ENCODE measurements at places on chromosomes 12 and 14.

GRCh38 chr14:92564344-92565039 lies 50.9 kb downstream of the RIN3 start:
- DNase-seq: no peak

DNA sequence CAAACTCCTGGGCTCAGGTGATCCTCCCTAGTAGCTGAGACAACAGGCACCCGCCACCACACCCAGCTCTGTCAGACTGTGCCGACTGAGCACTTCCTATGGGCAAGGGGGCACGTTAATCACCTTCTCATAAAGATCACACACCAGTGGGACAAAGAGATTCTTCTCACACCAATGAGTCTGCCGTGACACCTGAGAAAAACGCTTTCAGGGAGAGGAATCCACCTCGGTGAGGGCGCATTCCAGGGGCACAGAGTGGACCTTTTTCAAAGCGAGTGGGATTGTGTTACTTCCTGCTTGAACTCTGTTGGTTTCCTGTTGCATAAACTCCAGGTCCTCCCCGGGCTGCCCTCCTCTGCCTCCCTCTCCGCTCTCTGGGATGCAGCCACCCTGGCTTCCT lies 17.5 kb upstream of the SCARB1 start:
- no peak for DNase-seq

DNA sequence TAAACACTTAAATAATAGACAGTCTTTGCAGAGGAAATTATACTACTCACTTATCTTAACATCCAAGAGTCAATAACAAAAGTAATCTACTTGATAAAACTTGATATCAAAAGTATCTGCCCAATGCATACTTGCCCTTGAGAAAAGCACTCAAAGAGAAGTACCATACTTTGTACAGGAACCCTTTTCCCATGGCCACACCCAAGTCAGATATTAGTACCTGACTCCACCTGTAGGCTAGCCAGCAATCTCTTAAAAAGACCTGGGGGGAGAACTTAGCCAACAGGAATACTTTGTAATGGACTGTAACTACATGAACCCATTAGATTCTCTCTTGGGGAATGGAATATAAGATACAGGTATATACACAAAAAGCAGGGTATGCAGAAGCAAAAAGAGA lies 99.6 kb upstream of the HECTD1 start:
- no peak for DNase-seq

DNA sequence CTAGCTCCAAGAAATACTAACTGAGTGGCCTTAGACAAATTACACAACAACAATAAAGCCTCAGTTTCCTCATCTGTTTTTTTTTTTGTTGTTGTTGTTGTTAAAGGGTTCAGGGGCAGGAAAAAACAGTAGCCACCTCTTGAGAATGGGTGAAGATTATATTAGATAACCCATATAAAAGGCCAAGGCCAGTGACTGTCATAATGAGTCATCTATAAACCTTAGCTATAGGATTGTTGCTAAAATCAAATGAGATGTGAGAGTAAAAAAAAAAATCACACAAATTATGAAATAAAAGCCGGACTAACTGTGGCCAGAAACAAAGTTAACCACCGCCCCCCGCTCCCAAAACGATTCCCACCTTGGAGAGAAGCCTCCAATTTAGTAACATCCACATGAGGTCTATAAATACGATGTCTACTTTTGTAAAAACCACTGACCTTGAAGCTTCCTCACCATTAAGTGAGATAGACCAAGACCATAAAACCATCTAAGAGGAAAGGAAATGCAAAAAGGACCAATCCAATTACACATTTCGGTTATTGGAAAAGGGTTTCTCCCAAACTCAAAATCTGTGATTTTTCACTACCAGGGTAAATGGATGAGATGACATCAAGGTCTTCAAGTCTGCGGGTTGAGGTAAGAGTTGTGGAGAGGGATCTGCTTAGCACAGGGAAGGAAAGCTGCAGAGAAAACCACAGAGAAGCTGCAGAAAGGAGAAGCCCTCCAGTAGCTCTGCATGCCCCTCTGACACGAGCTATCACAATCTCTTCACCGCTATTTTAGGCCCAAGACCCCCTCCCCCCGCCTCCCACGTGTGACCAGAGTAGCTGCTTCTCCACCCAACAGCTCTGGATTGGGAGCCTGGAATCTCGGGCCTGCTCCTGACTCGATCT lies 1.0 kb downstream of the NAA25 start:
- no peak for DNase-seq

GRCh38 chr14:57461777-57462320 lies 31.8 kb downstream of the CCDC198 start:
- no peak for DNase-seq

DNA sequence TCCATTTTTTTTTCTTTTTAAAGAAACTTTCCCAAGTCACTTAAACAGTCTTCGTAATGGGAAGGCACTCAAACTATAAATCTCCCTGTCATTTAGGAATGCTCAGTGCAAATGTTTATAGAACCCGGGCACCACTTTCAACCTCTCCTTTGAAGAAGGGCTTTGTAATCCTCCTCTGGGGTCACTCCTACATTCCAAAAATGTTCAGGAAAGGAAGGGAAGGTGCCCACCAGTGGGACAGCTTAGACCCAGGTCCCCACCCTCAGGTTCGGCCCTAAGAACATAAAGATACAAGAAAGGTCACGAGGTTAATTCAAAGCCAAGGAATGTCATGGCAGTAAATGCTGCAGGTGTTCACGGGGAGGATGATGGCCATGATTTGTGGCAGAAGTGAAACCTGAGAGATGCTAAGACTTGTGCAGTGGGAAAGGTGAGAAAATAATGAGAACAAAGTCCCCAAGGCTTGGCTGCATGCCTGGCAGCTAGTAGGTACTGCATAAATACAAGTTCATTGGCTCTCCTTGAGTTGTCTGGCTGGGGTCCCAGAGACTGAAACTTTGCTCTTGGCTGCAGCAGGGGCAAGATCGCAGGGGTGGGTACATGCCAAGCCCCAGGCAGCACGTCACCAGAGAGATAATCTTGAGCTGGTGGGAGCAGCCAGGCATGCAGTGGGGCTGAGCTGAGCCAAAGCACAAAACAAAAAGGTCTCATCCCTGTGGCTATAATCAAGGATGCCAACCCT lies 21.1 kb downstream of the KRT18 start:
- no peak for DNase-seq

- DNase-seq: no peak
These were observed 11.0 kb upstream of the JPH4 start for GRCh38 chr14:23589606-23590005.

DNA sequence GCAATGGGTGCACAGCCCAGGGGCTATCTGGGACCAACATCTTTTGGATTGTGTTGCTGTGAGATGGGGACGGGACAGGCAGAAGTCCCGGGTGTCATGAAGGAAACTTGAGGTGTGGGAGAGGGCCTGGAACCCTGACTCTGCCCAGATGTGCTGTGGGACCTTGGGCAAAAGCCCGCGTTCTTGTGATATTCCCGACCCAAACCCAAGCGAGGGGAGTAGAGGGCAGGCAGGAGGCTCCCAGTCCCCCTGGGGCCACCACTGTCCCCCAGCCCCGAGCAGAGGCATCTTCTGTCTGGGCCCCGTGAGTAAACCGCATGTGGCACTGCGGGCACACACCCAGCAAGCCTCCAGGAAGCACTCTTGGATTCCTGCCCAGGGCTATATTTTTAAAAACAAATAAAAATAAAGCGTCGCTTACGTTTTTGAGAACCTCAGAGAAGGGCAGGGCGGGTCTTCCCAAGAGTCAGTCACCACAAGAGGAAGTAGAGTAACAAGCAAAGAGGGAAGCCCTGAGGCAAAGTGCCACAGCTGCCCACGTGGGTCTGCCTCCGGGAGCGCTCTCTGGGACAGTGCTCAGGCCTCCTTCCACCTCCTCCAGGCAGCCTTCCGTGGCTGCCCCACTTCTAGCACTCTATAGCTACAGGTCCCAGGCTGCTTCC lies 39.5 kb downstream of the BEGAIN start:
- no peak for DNase-seq

DNA sequence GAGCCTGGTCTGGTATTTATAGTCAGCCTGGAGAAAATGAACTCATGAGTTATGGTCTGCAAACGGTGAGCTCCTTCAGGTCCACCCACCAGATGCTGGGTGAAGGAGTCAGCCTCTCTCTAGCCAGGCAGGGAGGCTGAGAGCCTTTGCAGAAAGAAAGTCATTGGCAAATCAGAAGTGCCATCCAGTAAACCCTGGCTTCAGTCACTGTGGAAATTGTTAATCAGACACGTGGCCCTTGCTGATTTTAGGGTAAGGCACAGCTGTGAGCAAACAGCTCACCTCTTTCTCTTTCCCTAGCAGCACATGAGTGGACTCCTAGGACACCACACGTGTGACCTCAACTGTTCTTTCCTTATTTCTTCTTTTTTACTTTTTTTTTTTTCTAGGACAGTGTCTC lies 44.9 kb downstream of the CHST11 start:
- DNase-seq: no peak

DNA sequence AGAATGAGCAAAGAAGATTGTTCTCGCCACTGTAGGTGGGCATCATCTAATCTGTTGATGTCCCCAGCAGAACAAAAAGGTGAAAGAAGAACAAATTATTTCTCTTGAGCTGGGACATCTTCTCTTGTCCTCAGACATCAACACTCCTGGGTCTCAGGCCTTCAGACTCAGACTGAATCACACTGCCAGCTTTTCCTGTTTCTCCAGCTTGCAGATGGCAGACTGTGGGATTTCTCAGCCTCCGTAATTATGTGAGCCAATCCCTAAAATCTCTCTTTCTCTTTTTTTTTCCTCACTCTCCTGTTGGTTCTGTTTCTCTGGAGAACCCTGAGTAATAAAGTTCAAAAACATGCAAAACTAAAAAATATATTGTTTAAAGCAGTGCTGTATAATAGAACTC lies 3.7 kb upstream of the TMPRSS12 start:
- no peak for DNase-seq

DNA sequence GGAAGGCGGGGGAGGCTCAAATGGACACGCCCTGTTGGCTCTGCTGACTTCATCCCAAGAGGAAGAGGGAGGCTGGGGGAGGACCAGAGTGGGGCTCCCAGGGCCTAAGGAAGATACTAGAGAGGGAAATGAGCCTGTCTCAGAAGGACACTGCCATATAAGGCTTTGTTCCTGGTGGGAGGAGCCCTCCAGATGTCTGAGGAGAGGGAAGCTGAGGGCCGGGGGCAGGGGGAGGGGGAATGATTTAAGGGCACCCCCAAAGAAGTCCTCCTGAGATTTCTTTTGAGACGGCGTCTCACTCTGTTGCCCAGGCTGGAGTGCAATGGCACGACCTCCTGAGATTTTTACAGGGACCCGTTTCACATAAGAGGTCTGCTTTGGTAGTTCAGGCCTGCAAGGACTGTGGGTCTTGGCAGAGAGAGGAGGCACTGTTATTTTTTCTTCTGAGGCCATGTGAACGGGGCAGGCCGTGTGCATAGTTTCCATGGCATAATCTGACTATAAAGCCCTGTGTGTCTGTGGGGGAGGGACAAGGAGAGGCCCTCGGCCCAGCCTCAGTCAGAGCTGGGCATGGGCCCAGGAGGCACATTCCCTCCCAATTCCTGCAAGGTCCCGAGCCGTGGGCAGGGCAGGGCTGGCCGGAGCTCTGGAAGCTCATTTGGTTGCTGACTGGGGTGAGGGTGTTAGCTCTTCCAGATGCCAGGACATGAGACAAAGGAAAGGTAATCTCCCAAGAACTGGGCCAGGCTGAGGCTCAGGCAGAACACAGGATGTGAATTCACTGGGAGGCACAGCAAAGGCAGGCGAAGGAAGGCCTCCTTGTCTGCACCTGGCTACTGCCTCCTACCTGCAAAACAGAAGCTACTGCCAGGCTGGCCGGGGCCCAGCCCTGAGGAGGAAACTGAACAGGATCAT lies 22.2 kb upstream of the PLEKHG3 start:
- no peak for DNase-seq

GRCh38 chr14:21437063-21437901 lies 18.6 kb downstream of the CHD8 start:
- DNase-seq: peak; percentile 94

DNA sequence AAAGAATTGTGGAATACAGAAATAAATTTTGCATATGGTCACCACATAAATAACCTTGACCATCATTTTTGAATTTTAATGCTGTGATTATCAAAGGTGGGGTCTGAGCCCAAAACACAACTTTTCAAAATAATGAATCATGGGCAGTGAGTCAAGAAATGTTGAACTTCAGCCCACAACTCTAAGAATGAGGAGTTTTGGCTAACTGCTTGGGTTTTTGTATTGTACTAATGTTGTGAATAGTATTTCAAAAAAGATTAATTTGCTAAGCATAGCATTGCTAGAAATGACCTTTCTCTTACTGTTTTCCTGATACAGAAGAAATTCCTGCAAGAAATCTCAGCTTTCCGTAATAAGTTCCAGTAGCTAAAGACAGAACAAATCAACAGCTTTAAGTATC lies 24.4 kb upstream of the YARS2 start:
- no peak for DNase-seq

- peak; percentile 66 for DNase-seq
These were observed 119.4 kb downstream of the CAND1 start for GRCh38 chr12:67388331-67389138.

GRCh38 chr14:91872011-91872501 lies 4.7 kb upstream of the TC2N start:
- DNase-seq: no peak

GRCh38 chr14:105496831-105497591 lies 6.0 kb downstream of the TEDC1 start:
- DNase-seq: no peak

- no peak for DNase-seq
These were observed 65.5 kb downstream of the RASSF3 start for GRCh38 chr12:64675795-64676194.

DNA sequence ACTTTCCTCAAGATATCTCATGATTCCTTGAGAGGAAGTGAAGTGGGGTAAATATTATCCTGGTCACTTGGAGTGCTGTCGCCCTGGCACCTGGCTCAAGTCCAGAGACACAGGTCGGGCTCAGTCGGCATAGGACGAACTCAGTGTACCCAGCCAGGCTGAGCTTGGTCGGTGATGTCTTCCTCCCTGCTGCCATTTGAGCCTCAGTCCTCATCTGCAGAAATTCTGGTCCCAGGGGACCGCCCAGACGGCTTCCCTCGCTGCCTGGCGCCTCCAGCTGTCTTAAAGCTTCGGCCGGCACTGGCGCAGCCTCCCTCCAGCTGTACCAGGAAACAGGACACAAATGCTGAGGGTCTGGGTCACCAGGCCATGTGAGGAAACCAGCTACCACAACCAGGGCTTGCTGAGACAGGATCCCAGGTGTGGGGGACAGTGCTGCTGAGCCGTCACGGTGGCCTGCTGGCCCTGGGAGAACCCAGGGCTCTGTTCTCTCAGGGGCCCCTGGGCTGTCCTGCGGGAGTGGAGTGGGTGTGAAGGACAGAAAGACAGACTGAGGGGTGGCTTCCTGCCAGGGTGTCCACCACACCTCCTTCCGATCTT lies 5.0 kb upstream of the KLC1 start:
- no peak for DNase-seq

DNA sequence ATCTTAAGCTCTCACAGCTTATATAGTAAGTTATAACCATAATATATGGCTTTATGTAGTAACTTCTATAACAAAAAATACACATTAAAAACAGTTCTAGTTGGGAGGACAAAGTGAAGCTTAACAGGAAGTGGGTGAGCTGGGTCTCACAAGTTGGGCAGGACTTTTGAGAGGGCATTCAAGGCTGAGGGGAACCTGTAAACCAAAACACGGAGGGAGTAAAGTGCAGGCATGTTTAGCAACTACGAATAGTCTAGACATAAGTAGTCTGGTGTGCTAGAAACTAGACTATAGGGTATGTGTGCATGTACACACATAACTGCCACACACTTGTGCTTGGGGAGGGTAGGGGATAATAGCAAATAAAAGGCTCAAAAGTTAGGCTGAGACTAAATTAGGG lies 14.2 kb upstream of the NEK9 start:
- no peak for DNase-seq

All from NCI-H187 treated with DMSO at 0.1 percent for 48 hours (cell line).